ENCODE measurements at places on chromosomes 12 and 14.

DNA sequence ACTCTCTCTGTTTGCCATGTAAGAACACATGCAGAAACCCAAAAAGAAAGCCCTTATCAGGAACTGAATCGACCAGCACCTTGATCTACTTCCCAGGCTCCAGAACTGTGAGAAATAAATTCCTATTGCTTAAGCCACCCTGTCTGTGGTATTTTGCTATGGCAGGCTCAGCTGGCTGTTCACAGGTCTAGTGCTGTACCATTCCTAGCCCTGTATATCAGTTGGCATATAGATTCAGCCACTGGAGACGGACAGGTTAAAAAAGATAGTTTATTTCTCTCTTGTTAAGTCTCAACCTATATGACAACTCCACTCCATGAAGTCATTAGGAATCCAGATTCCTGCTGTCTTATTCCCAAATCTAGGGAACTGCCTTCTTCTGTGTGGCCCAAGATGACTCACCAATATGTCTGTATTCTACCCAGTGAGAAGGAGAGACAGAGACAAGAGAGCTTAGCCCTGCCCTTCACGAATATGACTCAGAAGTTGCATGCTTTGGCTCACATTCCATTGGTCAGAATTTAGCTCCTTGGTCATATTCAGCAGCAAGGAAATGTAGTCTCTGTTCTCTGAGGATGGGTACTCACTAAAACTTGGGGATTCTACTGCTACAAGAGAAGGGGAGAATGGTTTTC, 57.0 kb downstream of the PLEKHG7 start:
- no peak for DNase-seq

GRCh38 chr12:121916719-121917118, 1.7 kb upstream of the CFAP251 start:
- DNase-seq = no peak

DNA sequence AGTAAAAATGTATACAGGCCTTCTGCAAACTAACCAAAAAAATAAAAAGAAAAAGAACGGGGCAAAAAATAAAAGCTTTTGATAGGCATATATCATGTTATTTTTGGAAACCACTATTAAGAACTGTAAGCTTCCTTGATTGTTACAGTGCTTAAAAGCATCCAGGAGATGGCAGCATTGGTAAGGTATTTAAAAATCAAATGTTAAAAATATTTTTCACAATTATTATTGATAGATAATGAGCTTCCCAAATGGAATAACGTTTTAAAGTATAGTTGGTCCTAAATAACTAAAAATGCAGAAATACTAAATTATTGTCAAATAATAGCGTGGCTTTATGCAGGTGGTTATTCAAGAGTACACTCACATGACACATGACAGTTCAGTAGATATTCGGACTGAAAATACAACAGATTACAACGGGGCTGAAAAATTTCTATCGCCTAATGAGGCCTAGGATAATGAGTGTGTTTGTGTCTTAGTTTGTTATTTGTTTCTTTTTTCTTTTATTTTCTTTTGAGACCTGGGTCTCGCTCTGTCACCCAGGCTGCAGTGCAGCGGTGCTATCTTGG, 127.2 kb upstream of the ATF7IP start:
- no peak for DNase-seq

- DNase-seq = no peak
These were observed 40.9 kb downstream of the COX16 start for GRCh38 chr14:70318635-70319013.

- no peak for DNase-seq
These were observed 78.3 kb upstream of the NCOR2 start for GRCh38 chr12:124645530-124646244.

Measured in CD4-positive, alpha-beta T cell treated with Interleukin-4 for 1 hour (primary cell).